ENCODE measurements at places on chromosomes 2 and 18.

GRCh38 chr2:152437276-152438108, 102.5 kb downstream of the FMNL2 start:
- DNase-seq, result no peak

- DNase-seq, result no peak
These were observed 269.4 kb downstream of the ETAA1 start for GRCh38 chr2:67666386-67667053.

DNA sequence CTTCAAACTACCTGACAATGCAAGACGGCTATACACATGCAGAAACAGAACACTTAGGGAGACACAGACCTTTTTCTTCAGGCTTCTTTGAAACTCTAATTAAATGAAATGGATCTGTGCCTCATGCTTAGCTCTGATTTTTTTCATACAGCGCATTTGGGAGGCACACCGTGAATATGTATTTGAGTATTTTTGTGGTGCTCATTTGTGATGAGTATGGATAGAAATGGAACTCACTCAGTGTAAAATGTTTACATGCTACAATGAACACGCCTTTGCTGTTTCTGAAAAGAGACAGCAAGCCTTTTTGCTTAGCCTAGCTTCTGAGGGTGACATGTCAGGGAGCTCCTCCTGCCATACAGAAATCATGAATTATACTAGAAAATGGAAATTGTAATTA, 113.3 kb downstream of the FSHR start:
- DNase-seq, result no peak

GRCh38 chr2:217650716-217651360, 352.0 kb downstream of the TNS1 start:
- peak; percentile 71 for DNase-seq

GRCh38 chr18:32930695-32931301, 158.0 kb upstream of the KLHL14 start:
- DNase-seq, result peak; percentile 67

- DNase-seq, result no peak
These were observed 67.3 kb downstream of the NTSR2 start for GRCh38 chr2:11602563-11603204.

DNA sequence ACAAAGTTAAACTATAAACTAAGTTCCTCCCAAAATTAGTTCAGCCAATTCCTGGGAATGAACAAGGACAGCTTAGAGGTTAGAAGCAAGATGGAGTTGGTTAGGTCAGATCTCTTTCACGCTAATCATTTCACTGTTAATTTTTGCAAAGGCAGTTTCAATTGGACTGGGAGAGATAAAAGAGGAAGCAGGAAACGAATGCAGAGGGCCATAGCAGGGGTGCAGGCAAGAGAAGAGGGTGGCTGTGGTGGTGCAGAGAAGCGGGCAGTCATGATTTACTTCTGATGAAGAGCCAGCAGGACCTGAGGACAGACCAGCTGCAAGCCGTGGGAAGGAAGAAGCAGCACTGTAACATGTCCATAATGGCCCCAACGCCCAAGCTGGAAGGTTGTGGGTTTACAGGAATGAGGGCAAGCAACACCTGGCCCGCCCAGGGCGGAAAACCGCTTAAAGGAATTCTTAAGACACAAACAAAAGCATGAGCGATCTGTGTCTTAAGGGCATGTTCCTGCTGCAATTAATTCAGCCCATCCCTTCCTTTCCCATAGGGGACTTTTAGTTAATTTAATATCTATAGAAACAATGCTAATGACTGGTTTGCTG, 4.1 kb upstream of the RMP24 start:
- peak; percentile 79 for DNase-seq

- no peak for DNase-seq
These were observed 19.7 kb downstream of the OSBPL6 start for GRCh38 chr2:178213991-178214390.

DNA sequence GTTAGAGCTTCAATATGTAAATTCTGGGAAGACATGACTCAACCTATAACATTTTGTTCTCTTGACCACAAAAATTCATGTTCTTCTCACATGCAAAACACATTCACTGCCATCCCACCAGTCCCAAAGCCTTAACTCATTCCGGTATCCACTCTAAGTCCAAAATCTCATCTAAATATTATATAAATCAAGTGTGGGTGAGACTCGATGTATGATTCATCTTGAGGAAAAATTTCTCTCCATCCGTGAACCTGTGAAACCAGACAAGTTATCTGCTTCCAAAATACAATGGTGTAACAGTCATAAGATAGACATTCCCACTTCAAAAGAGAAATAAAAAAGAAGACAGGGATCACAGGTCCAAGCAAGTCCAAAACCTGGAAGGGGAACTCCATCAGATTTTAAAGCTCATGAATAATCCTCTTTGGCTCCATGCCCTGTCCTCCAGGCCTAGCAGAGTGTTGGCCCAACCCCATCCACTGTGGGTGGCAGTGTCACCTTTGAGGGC, 101.3 kb downstream of the RAD51AP2 start:
- peak; percentile 98 for DNase-seq

DNA sequence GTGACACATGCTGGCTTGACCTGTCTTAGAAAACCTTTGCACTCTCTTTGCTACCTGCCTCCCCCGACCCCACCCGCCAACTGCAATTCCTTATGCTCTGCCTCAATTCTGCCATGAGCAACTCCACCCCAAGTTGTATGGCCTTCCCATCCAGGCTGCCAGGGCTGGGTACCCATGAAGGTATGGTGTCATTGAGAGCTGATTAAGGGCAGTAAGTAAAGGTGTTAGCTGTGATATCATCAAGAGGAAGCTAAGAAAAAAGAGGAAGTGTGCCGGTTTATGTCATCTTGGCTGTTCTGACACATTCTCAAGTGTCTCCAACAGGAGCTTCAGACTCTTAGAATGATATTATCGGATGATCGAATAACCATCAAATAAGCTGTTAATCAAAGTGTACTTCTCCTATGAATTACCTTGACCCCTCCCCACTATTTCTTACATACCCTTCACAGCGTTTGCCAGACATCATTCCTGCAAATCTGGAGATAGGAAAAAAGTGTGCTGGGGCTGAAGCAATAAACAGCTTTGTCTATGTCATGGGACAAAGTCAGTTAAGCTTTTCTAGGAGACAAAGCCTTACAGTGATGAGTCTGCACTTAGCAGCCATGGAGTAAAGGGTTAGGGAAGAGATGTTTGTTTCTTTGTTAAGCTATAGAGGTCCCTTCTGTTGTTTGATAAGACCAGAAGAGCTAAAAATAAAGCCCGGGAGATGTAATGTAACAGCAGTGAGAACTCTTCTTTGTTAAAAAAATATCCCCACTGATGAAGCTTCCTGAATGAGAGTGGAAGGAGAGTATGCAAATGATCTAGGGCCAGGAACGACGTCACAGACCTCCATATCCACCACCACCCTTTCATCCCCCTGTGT, 40.4 kb upstream of the SMAD2 start:
- no peak for DNase-seq

- DNase-seq, result peak; percentile 80
These were observed 1386.4 kb upstream of the ZEB2 start for GRCh38 chr2:145906354-145906753.

DNA sequence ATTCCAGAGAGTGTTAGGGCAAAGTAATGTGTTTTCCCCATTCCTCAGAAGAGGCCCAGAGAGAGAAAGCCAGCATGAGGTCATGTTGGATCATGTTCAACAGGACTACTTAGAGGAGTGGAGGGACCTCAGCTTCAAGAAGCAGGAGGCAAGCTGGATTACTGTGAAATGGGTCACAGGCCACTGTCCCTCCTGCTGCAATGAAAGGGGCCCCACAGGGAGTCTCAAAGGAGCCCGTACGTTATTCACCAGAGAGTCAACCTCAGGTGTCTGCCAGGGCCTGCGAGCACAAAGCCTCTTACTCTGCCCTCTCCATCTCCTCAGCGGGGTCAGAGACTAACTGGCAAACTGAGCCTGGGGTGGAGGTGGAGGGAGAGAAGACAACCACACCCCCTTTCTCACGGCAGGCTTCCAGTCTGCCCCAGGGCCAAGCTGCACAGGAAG, 27.2 kb upstream of the ACYP2 start:
- DNase-seq, result peak; percentile 29

DNA sequence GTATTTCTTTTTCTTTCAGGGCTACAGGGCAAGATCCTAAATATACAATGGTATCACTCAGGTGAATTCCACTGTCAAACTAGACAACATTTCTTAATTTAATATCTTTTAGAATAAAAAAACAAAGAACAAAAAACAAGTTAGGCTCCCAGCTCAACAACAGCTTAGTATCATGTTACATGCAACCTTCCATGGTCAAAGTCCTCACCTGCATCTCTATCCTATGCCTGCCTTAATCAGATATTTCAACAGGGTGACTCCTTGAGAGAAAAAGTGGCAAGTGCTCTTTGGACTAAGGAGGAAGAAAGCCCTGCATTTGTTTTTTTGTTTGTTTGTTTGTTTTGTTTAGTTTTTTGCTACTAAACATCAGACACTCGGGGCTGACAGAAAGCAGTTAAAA, 50.2 kb downstream of the WDFY1 start:
- no peak for DNase-seq

- DNase-seq, result no peak
These were observed 88.7 kb upstream of the GLI2 start for GRCh38 chr2:120646994-120647393.

GRCh38 chr2:180848393-180848792, 132.0 kb upstream of the UBE2E3 start:
- peak; percentile 26 for DNase-seq

- DNase-seq, result peak; percentile 65
These were observed at the start of gene PARD3B for GRCh38 chr2:204544961-204545860. TSS of gene PARD3B (plus strand) at chr2:204545475. CDS start at chr2:204546000, 525 bp downstream.

- DNase-seq, result no peak
These were observed 12.2 kb upstream of the ACKR3 start for GRCh38 chr2:236557306-236558030.

DNA sequence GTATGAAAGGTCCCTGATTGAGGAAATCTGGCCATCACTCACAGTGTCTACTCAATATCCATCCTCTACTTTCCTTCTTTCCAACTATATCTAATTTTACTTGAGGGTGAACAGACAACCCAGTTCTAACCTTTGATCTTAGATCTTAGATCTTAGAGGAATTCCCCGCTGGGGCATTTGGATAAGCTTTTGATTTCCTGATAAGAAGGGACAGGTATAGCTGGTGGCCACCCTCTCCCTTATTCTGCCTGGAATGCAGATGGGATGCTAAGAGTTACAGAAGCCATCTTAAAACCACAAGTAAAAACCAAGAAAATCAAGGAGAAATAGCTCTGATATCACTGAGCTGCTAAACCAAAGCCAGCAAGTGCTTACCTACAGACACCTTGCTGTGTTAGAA, 77.2 kb upstream of the ACSL3 start:
- no peak for DNase-seq

DNA sequence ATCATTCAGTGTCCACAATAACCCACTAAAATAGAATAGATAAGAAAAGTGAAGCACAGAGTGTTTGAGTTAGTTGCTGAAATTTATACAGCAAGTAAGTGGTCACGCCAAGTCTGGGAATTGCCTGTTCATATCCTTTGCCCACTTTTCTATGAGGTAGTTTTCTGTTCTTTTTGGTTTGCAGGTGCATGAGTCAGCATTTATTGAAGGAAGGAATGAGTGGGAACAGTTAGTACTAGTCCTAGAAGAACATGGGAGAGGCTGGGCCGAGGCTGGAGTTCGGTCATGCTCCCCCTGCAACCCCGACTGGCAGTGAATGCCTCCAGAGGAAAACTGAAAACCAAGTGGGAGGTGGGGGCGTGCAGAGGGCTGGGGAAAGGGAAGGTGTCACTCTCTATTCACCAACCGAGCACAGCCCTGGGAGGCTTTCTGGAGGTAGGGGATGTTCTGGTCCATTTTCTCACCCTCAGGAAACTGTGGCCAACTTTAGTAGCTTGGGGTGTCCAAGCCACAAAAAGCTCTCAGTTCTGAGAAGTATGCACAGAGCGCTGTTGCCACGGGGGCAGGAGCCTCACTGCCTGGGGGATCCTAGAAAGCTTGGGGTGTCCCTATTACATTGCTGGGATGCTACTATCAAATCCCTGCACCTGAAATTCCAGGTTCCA, 41.4 kb downstream of the FOSL2 start:
- DNase-seq, result no peak

GRCh38 chr2:23312996-23313606, 71.9 kb upstream of the KLHL29 start:
- no peak for DNase-seq

DNA sequence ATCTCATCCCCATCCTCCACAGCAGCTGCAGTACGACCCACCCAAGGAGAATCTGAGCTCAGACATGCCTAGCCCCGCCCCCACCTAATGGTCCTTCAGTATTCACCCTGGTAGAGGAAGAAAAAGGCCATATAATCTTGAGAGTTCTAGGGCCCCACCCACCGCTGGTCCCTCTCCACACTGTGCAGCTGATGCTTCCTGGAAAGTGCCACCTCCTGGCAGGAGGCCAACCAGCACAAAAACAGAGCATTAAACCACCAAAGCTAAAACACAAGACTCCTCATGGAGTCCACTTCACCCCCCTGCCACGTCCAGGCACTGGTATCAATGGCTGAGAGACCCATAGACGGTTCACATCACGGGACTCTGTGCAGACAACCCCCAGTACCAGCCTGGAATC, 40.7 kb downstream of the MC4R start:
- DNase-seq, result no peak

DNA sequence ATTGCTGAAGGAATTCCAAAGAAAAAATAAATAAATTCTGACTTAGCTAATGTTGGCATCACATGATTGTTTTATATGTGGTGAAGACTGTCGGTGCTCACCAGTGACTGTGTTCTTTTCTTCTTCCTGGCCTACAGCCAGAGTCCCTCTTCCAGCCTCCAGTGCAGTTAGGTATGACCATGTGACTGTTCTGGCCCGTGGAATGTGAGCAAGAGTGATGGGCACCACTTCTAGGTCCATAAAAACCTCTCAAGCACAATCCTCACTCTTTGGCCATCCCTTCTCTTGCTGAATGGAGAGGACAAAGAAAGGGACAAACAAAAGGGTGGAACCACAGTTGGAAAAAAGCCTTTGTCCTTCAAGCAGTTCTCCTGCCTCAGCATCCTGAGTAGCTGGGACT, 39.0 kb upstream of the BMPR2 start:
- DNase-seq, result no peak

- no peak for DNase-seq
These were observed 18.8 kb upstream of the PLB1 start for GRCh38 chr2:28477087-28477486.

DNA sequence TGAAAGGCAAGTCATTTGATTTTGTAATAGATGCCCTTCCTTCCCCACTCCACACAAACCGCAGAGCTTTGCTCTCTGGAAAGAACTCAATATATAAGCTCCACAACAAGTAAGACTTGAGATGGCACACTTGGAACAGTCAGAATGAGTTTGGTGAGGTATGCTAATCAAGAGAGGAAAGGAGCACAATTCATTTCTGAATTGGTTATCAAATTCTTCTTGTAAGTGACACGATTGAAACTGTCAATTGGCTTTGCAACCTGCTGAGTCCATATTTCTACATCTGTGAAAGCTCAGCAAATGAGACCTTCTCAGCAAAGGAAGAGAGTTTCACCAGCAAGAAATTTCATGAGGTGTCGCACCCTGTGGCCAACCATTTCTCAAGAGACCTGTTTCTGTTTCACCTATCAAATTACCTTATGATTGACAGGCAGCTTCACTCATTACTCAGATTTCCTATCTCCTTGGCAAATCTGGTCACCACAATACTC, 19.1 kb downstream of the CTLA4 start:
- DNase-seq, result peak; percentile 19

Data from epithelial cell of esophagus (primary cell).